ENCODE measurements at places on chromosomes 16 and 17. TPM values are rescaled to one million over a fixed set of nuclear protein-coding genes. Genes with fewer than 3 reads are reported as not detected.

DNA sequence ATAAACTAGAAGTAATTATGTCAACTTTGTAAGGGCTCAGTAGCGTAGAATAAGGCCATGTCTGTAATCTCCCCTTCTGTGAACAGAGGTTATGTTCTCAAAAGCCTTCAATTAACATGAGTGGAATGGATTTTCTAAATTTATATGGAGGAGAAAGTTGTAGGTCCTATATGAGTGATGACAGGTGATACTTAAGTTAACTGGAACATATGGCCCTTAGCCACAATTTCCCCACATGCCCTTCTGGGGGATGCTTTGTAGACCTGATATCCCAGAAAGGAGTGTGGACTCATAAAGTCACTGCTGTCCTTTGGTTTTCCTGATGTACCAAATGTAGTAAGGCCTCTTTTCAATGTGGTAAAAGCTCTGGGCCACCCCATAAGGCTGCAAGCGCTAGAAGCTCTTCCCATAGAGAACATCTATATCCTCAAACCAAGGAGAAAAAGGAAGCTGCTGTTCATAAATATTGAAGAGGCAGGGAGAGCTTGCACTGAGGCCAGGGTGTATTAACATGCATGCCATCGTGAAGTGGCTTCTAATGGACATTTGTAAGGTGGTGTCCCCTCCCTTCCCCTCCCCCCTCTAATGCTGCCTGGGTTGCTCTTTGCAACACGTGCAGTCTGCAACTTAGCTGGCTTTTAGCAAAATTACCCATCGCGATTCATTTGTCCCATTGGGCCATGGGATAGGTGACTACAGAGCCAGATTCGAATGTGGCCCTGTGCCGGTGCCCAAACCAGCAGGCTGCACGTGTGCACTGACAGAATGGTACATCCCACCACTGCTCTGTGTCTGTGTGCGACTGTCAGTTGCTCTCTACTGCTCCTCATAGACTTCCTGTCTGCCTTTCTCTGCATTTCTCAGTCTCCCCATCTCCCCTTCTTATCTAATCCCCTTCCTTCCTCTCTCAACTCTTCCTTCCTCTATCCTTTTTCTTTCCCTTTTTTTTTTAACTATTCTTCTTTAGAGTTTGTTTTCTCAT, 269.0 kb downstream of the WWOX start:
- no peak for DNase-seq
- no peaks in the 10 kb centered on the region for H3K27me3 ChIP-seq
- H3K27ac ChIP-seq: no peak overlapping the region
- H3K4me3 ChIP-seq: no peak overlapping the region

GRCh38 chr16:88822281-88823040, 10.7 kb upstream of the APRT start:
- no peak overlapping the region for H3K27ac ChIP-seq
- H3K36me3 ChIP-seq: no peaks in the 10 kb centered on the region
- no peak for DNase-seq
- H3K4me1 ChIP-seq: no peaks in the 10 kb centered on the region
- H3K27me3 ChIP-seq: no peaks in the 10 kb centered on the region

DNA sequence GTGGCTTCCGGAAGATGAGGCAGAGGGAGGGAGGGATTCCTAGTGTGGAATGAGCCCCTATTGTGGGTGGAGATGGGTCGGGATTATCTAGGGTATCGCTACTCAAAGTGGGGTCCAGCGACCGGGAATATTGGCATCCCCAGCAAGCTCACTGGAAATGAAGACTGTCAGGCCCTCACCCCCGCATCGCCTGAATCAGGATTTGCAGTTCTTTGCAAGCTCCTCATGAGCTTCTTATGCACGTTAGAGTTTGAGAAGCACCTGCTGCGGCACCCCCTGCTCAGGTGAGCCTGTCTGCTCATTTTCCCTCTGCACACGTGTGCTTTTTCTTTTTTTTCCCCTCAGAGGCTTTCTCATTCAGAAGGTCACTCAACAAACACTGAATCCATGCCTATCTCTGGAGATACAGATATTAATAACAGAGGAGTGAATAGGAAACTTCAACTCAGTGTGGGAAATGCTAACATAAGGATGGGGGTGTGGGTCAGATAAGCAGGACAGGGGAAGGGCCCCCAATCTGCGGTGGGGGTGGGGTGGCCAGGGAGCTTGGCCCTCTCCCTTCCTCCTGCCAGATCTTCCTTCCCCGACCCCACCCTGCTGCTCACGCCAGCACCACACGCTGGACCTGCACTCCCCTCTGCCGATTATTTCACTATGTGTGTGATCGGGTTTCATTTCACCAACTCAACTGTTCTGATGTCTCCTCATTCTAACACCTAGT, 67.7 kb upstream of the NFAT5 start:
- peaks cover 6% of the 10 kb centered on the region for H3K4me1 ChIP-seq
- no peaks in the 10 kb centered on the region for H3K36me3 ChIP-seq
- no peak overlapping the region for H3K4me3 ChIP-seq
- no peak overlapping the region for H3K27ac ChIP-seq

DNA sequence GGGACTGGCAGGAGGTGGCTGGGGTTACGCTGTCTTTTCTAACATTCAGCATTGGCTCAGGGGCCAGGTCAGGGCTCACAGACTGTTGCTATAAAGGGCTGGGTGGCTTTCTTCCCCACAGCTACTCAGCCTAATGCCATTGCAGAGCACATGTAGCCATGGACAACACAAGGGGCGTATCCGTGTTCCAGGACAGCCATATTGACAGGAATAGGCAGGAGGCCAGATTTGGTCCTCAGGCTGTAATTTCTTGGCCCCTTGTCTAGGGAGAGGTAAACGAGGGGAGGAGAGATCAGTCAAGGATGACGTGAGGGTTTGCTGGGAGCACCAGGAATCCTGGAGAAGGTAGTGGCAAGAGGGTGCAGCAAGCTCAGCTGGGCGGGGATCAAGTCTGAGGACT, 21.2 kb upstream of the MYO15B start:
- H3K27me3 ChIP-seq: no peaks in the 10 kb centered on the region
- H3K4me3 ChIP-seq: no peak overlapping the region
- H3K36me3 ChIP-seq: no peaks in the 10 kb centered on the region
- no peak overlapping the region for H3K27ac ChIP-seq

DNA sequence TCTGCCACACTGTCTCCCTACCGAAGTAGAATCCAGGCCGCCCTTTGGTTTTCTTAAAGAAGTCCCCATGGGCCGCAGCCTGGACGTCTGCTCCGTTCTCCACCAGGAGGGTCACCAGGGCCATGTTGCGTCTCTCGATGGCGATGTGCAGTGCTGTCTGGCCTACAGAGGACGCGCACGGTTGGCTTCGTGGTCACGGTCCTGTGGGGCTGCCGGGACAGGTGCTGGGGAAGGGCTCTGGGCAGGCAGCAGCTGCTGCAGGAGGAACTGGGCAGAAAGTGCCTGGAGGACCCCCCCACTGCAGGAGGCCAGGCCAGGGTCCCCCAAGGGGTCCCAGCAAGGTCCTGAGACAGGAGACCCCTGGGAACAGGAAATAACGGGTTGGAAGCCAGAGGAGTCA, 19.0 kb downstream of the TRPV1 start:
- H3K36me3 ChIP-seq: peaks cover 10% of the 10 kb centered on the region
- no peaks in the 10 kb centered on the region for H3K27me3 ChIP-seq
- H3K4me3 ChIP-seq: no peak overlapping the region
- no peak for DNase-seq
- no peaks in the 10 kb centered on the region for H3K4me1 ChIP-seq
- no peak overlapping the region for H3K27ac ChIP-seq

GRCh38 chr16:50469744-50470321, 78.4 kb upstream of the NKD1 start:
- no peak overlapping the region for H3K27ac ChIP-seq
- H3K36me3 ChIP-seq: no peaks in the 10 kb centered on the region
- no peak overlapping the region for H3K4me3 ChIP-seq

DNA sequence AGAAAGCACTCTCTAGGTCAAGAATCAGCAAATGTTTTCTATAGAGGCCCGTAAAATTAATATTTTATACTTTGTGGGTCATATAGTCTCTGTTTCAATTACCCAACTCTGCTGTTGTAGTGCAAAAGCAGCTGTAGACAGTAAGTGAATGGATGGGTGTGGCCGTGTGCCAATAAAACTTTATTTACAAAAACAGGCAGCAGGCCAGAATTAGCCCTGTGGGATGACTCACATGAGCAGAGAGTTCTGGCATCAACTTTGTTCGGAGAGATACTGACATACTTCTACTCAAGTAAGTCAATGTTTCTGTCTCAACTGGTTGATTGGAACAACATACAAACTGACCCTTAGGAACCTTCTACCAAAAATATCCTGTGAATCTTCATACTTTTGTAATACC, 616.2 kb downstream of the MAF start:
- no peak for DNase-seq
- H3K27ac ChIP-seq: no peak overlapping the region
- H3K36me3 ChIP-seq: no peaks in the 10 kb centered on the region
- no peak overlapping the region for H3K4me3 ChIP-seq
- H3K27me3 ChIP-seq: no peaks in the 10 kb centered on the region

DNA sequence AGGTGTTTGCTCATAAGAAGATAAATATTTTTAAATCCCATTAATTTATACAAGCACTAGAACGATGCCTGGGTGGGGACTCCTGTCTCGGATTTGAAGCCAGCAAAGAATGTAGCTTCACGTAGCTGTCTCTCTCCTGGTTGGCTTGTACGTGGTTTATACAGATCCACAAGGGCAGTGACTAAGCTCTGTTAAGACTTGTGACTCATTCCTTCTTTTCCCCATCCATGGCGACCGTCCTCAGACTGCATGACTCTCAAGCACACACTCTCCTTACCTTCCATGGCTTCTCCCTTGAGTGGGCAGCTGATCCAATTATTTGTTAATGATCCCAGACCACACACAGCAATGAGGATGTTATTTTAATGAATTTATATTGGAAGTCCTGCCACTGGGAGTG, 679.7 kb upstream of the SOX9 start:
- no peaks in the 10 kb centered on the region for H3K36me3 ChIP-seq
- no peak overlapping the region for H3K4me3 ChIP-seq
- H3K27me3 ChIP-seq: peaks cover 2% of the 10 kb centered on the region
- H3K27ac ChIP-seq: no peak overlapping the region
- H3K4me1 ChIP-seq: no peaks in the 10 kb centered on the region

DNA sequence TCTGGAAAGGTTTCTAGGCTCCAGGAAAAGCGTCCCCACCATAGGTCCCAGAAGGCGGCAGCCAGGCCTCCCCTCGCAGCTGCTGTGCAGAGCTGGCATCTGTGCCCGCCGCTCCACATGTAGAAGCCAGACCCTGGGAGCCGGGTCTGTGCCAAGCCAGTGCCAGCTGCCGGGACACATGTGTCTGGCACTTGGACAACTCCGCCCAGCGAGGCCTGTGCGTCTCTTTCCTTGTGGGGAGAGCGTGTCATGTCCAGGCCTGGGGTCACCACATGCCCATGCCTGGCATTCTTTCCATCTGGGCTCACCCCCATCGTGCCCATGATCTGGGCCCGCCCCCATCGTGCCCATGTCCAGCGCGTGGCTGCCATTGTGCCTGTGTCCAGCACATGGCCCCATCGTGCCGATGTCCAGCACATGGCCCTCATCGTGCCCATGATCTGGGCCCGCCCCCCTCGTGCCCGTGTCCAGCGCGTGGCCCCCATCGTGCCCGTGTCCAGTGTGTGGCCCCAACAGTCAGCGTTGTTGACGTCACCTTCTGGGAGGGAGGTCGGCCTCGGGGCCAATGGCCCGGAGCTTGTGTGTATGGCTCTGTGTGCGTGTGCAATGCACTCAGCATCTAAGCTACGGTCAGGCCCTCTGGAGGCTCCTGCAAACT, 13.3 kb upstream of the ACSF3 start:
- no peaks in the 10 kb centered on the region for H3K36me3 ChIP-seq
- peaks cover 3% of the 10 kb centered on the region for H3K4me1 ChIP-seq
- H3K27ac ChIP-seq: no peak overlapping the region
- no peak for DNase-seq

DNA sequence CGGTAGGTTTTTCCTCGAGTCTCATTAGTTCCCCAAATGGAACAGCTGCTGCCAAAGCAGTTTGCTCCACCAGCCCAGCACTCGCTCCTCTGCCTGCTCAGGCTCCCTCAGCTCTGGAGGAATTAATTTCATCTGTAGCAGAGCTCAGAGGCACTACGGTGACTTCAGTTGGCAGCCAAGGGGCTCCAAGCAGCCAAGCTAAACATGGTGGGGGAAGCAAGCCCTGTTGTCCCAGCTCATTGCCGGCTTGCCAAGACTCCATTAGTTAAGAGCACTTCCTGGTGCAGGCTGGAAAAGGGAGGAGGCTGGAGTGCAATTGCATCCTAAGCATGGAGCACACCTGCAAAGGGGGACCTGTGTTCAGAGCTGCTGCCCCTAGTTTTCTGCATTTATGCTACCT, 78.7 kb upstream of the GPRC5B start:
- no peak overlapping the region for H3K27ac ChIP-seq
- H3K27me3 ChIP-seq: peaks cover 5% of the 10 kb centered on the region

GRCh38 chr17:66461343-66461995, 159.1 kb downstream of the PRKCA start:
- no peak overlapping the region for H3K4me3 ChIP-seq
- no peaks in the 10 kb centered on the region for H3K27me3 ChIP-seq
- no peak overlapping the region for H3K27ac ChIP-seq
- DNase-seq: no peak
- H3K4me1 ChIP-seq: peaks cover 47% of the 10 kb centered on the region

DNA sequence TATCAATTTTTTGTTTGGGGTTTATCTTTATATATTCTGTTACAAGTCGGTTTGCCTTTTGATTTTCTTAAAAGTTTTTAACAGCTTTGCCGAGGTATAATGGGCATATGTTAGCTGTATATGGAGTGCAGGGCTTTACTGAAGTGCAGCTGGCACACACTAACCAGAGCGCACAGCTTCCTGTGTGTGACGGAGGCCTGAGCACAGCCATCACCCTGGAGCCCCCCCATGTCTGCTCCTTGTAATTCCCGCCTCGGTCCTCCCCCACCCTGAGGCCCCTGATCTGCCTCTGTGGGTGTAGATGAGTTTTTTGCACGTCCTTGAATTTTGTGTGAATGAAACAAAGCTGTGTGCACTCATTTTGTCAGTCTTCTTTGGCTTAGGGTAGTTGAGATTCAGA, 60.1 kb upstream of the ZNF750 start:
- peaks cover 15% of the 10 kb centered on the region for H3K4me1 ChIP-seq
- H3K36me3 ChIP-seq: peaks cover 13% of the 10 kb centered on the region
- H3K4me3 ChIP-seq: no peak overlapping the region
- peak overlapping the region; percentile 10 for H3K27ac ChIP-seq
- H3K27me3 ChIP-seq: no peaks in the 10 kb centered on the region

Gene OR2C1
- total RNA-seq: not detected

Gene IGF2BP1
- 0.22 TPM for total RNA-seq

Gene RMI2
- total RNA-seq: 69.9 TPM

Gene PTX4
- total RNA-seq: not detected

Gene NTN3
- total RNA-seq: not detected
